ENCODE measurements at places on chromosomes 7 and 10. TPM values are rescaled to one million over a fixed set of nuclear protein-coding genes. Genes with fewer than 3 reads are reported as not detected.

EVX1 gene
- total RNA-seq = not detected

PRKCQ gene
- total RNA-seq = 0.64 TPM

MMP21 gene
- 0.08 TPM for total RNA-seq

PCGF5 gene
- total RNA-seq = 18.1 TPM

Data from esophagus mucosa (tissue), 1 donor.